ENCODE measurements at places on chromosomes 5 and 9.

DNA sequence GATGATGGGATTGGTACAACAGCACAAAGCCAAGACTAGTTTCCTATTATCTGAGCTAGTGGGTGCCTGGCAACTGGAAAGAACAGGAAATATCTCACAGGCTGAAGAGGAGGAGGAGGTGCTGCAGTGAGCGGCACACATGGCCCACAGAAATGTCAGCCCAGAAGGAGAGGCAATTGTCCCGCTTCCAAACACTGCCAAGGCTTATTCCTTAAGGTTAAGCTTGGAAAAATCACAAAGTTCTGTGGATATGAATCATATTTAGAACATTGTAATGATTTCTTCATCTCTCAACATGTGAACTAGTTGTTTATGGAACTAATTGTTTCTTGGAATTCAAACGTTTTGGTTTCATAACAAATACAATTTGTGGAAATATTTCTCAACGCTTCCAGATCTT lies 1019.5 kb upstream of the SEMA6A start:
- DNase-seq = no peak

- peak; percentile 39 for DNase-seq
Measured at GRCh38 chr5:132254321-132254977, 3.0 kb upstream of the PDLIM4 start.

DNA sequence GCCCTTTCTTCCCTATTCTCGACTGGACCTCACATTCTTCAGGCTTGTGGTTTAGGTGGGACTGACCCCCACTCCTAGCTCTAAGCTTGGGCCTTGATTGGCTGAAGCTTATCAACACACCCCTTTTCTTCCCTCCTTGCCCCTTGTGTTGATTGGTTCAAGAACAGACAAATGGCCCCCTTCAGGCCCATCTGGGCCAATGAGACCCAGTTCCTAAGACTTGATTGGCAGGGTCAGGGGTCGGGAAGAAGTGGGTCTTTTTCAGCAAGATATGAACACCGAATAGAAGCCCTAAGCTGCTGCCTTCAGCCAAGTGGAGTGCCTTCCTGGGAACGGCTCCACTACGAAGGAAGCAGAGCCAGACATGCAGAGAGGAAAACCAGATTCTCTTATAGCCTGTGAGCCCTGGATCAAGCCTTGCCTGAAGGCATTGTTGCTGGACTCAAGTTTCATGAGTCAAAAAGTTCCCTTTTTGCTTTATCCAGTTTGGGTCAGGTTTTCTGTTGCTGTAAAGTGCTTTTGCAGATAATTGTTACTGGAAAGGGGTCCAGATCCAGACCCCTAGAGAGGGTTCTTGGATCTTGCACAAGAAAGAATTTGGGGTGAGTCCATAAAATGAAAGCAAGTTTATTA lies 22.4 kb upstream of the NCS1 start:
- DNase-seq = no peak

GRCh38 chr5:17992291-17992690 lies 358.0 kb downstream of the TAF11L14 start:
- DNase-seq = no peak

DNA sequence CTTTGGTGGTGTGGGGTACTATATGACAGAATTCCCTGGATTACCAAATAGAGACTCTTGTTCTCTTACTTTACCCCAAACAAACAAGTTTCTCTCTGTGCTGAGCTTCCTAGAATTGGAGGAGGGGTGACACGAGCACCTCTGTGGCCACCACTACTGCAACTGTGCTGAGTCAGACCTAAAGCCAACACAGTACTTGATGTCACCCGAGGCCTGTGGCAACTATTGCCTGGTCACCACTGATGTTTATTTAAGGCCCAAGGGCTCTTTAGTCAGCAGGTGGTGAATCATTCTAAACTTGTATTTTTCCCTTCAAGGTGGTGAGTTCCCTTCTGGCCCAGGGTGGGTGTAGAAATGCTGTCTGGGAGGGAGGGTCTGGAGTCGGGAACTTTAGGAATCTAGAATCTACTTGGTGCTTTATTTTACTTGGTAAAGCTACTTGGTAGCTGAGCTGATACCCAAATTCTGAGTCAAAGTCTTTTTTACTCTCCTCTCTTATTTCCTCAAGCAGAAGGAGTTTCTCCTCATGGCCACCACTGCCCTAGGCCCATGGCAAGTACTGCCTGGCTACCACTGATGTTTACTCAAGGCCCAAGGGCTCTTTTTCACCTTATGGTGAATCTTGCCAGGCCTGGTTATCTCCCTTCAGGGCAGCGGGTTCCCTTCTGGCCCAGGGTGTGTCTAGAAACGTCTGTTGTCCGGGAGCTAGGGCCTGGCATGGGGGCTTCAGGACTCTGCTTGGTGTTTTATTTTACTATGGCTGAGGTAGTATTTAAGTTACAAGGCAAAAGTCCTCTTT lies 9.8 kb downstream of the LURAP1L start:
- DNase-seq = no peak

DNA sequence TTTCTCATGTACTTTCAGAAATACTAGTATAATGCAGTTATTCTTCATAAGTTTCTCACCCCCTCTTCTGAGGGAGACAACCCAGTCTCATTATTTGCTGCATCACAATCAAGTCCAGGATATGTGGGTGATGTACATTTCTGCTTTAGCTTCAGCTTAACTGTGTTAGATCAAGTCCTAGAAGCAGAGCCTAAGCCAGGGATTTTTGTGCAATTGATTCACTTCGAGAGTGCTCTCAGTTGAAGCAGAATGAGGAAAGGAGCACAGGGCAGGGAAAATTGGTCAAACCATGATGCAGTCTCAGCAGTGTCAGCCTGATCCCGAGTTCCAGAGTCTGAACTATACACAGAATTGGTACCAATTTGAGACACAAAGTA lies 15.1 kb downstream of the HNRNPK start:
- DNase-seq = no peak

- no peak for DNase-seq
Measured at GRCh38 chr9:90846770-90847419, 45.3 kb downstream of the SYK start.

- DNase-seq = no peak
Measured at GRCh38 chr5:96175090-96175489, 213.4 kb upstream of the ELL2 start.

- DNase-seq = no peak
Measured at GRCh38 chr5:152274224-152274623, 130.9 kb downstream of the NMUR2 start.

- no peak for DNase-seq
Measured at GRCh38 chr5:61141801-61142200, 20.5 kb downstream of the SMIM15 start.

- no peak for DNase-seq
Measured at GRCh38 chr5:66142417-66142816, 1.7 kb upstream of the SREK1 start.

DNA sequence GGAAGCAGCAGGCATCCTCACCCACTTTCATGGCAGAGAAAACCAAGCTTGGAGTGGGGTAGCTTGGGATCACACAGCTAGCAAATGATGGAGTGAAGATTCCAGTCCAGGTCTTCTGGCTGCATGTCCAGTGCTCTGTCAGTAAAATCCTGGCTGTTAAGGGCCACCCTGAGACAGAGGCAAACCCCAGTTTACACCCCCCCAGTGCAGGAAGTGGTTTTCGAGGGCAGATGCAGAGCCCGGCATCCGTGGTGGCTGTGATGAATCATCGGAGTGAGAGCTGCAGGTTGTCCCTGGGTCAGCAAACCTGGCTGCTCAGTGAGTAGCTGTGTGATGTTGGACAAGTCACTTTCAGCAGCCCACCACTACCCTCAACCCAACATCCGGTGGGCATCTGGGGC lies 115.4 kb downstream of the RGS3 start:
- DNase-seq = no peak

GRCh38 chr9:23621188-23621587 lies 204.9 kb downstream of the ELAVL2 start:
- no peak for DNase-seq

DNA sequence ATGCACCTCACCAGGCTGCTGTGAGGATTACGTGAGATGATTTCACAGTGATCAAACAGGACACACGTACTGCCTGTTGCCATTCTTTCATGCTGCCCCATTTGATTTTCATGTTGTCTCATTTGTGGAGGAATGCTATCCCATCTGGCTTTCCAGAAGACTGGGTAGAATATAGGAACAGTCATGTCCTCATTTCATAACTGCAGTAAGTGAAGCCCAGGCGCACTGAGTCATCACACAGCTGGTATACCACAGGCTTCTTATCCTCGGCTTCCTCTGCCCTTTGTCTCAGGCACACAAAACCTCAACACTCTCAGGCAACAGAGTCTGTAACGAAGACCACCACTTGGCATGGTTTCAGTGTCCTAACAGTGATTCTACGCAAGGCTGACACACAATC lies 62.3 kb downstream of the LHFPL2 start:
- DNase-seq = no peak

DNA sequence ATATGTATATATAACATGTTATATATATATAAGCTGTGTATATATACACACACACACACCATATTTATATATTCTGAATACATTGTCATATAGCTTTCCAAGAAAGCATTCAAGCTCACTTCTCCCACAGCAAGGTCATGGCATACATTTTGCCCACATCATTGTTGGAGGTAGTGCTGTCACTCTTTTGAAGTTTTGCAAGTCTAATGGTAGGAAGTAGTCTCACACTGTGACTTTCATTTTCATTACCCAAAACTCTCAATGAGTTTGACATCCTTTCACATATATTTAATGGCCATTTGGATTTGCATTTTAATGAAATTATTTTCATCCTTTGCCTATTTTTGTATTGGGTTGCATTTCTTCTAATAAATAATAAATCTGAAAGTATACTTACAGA lies 59.8 kb upstream of the COX7C start:
- DNase-seq = no peak

DNA sequence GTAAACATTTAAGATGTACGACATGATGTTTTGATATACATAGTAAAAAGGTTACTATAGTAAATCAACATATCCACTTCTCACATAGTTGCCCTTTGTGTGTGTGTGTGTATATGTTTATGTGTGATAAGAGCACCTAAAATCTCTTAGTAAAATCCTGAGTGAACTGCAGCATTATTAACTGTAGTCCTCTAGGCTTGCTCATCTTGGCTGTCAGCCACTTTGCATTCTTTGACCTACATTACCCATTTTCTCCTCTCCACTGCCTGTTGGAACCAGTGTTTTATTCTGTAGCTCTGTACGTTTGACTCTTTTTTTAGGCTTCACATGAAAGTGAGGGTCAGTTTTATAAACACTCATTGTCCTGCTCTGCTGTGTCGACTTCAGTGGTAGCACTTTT lies 24.4 kb downstream of the C5orf22 start:
- no peak for DNase-seq

DNA sequence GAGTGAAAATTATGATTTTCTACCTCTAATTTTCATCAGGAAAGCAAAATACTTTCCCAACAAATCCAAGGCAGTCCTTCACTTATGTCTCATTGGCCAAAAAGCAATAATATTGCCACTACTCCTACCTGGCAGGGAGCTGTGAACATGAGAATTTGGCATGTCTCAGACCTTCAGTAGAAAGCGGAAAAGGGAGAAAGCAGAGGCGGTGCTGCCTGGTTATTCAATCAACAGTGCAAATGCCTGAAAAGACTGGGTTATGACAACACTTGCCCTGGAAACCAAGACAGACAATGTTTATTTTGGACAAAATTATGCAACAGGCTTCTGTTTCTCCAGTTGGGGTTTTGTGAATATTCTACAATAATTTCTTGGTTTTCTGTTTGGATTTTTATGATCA lies 194.4 kb downstream of the TAF11L14 start:
- no peak for DNase-seq

GRCh38 chr5:176651472-176651980 lies 4.2 kb downstream of the TSPAN17 start:
- DNase-seq = no peak

- DNase-seq = no peak
Measured at GRCh38 chr9:133058550-133059320, 3.0 kb upstream of the CEL start.

DNA sequence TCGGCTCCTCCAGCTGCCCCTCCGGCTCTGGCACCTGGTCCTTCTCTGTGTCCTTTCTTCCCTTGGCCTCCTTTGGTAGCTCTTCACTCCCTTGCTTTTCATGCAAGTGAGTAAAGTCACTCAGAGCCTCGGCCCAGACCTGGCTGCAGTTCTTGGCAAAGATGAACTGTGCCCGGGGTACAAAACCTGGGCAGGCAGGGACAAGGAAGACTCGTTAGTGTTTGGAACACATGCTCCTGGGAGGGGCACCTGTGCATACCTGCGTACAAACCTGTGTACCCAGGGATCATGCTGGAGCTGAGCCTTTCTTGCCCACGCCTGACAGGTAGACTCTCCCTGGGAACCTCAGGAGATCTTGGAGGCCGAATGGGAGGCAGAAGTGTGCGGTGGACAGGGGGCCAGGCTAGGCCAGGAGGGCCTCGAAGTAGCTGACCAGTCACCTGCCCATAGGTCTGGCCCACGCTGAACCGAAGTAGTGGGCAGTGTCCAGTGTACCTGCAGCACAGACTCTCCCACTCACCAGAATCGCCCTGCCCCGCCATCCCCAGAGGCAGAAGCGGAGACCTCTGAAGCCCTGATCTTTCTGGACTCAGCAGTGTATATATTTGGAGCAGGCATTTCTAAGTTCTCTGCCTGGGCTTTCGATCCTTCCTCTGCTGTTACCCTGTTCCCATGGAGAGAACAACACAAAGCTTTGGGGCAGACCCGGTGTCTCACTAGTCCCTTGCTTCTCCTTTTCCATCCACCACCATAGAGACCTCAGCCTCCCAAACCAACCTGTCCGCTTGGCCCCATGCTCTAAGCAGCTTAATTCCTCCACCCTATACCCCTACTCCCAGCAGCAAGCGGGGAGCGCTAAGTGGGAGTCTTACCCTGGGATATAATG lies 41.9 kb upstream of the TESK1 start:
- DNase-seq = no peak

DNA sequence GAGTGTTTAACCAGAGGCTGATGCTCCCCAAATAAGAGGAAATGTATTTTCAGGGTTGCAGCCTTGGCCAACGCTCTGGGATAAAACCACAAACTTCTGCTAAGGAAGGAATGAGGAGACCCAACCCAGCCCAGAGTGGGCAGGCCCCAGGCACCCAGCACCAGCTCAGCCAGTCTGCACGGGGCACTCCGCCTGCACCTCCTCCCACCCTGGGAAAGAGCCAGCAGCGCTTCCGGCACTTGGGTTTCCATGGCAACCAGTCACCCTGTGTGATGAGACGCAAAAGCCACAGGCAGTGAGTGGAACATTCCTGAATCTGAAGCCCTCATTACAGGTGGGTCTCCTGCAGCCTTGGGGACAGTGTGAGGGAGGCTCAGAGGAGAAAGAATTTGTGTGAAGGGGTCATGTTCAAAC lies 85.2 kb upstream of the ZBTB43 start:
- peak; percentile 91 for DNase-seq

GRCh38 chr9:133994353-133995011 lies 2.4 kb upstream of the VAV2 start:
- DNase-seq = peak; percentile 93

- DNase-seq = peak; percentile 89
Measured at GRCh38 chr9:74496819-74497747, at the start of gene RORB. Gene RORB (plus strand): TSS chr9:74497335. CDS start chr9:74497977, 642 bp downstream.

DNA sequence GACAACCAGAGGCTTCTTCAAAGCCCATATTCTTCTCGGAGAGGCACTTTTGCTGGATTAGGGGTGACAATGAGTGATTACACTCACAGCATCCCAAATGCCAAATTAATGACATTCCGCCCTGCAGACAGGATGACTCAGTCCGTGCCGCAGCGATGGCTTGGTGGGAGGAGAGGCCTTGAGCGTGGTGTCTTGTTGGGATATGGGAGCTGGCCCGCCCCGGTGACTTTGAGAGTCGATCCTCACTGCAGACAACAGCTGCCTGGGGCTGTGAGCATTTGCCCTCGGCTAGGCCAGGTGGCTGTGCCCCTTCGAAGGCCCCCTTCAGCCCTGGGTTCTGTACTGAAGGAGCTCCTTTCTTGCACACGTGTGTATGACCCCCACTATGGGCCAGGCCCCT lies 29.8 kb downstream of the OLFM1 start:
- DNase-seq = no peak

Measured in ecto neural progenitor cell (in vitro differentiated cells).